ENCODE measurements at places on chromosomes 3 and 15.

DNA sequence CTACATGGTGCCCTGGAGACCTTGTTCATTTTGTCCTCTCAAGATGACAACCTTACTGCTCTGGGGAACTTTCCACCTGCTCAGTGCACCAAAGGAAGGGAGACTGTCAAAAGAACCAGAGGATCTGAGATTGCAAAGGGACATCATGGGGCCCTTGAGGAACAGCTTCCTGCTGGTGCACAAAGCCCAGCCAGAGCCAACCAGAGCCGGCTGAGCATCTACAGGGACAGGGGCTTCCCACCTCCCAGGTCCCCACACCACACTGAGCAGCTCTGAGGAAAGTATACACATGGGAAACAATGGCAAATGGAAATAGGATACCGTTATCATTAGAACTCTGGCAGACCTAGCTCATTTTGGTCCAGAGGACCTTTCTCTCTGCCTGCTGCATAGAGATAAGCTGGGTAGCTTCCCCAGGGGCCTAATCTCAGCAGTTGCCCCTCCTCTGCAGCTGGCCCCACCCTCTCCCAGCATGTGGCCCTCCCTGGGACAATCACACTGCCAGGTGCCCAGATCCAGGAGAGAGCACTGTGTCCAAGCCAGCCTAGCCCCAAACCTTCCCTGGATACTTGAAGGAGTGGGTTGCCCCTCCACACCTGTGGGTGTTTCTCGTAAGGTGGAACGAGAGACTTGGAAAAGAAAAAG lies 123.4 kb upstream of the PRR20G start:
- ATAC-seq: no peak

DNA sequence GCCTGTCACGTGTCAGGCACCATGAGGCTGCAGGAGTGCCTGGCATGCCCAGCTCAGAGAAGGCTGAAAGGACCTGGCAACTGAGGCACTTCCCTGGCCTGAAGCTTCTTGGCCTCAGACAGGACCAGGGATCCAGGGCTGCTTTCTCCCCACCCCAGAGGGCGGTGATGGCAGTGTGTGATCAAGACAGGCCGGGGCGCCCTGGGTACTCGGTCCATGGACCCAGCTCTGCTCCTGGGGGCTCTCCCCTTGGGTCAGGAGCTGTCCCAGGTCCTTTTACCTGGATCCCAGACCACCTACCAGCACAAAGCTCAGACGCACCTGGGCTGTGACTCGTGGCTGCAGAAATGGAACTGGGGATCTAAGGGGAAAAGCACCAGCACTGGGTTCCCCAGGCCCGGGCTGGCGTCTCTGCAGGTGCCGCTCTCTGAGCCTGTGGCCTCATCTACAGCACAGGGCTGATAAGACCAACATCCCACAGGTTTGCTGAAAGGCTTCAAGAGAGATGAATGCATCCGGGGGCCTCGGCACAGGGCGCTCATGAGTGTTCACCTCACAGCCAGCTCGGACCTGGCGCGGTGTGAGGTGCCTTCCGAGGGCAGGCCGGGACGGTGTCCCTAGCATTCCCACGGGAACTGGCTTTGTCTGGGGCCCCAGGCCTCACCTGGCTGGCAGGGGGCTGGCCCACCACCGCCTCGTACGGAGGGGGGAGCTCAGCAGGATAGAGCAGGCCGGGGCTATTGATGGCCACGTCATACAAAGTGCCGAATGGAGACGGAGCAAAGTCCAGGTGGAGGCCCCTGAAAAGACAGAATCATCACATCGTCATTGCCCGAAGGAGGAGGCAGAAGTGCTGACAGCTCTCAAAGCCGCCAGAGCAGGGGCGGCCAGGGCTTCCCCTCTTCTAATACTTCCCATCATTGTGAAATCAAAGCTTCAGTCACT lies 133.6 kb downstream of the NSMCE3 start:
- ATAC-seq: no peak

- ATAC-seq: no peak
These were observed 51.4 kb downstream of the FGD5 start for GRCh38 chr3:14869917-14870782.

GRCh38 chr3:53324105-53324504 lies 23.2 kb downstream of the DCP1A start:
- ATAC-seq: peak; percentile 37

GRCh38 chr3:140863580-140864009 lies 78.0 kb upstream of the SLC25A36 start:
- ATAC-seq: peak; percentile 59

GRCh38 chr3:130374908-130375307 lies 29.4 kb downstream of the COL6A5 start:
- no peak for ATAC-seq

- no peak for ATAC-seq
These were observed 99.8 kb upstream of the ROPN1 start for GRCh38 chr3:124091716-124092115.

DNA sequence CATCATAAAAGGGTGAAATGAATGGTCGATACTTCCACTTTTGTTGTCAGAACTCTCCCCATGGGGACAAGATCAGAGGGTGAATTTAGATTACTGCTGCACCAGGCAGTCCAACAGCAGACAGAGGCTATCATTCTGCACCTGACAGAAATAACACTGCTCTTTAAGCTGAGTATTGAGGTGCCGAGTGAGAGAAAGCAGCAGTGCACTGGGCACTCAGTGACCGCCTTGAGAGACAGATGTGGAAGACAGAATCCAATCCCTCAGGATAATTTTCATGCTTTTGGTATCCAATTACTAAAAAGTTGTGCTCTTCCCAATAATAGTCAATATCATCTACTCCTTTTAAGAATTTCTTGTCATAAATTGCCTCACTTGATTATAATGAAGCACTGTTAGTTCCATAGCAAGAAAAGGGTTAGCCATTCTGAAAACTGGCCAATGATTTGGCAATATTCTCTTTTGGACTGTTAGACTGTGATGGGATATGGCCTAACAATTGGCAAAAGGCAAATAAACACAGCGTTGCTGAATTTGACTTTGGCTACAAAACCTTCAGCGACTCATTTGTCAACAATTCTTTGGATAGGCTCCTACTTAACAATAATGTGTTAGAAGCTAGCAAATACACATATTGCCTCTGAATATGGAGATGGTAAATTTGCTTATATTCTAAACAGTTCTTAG lies 5.5 kb downstream of the FGF7 start:
- ATAC-seq: no peak

DNA sequence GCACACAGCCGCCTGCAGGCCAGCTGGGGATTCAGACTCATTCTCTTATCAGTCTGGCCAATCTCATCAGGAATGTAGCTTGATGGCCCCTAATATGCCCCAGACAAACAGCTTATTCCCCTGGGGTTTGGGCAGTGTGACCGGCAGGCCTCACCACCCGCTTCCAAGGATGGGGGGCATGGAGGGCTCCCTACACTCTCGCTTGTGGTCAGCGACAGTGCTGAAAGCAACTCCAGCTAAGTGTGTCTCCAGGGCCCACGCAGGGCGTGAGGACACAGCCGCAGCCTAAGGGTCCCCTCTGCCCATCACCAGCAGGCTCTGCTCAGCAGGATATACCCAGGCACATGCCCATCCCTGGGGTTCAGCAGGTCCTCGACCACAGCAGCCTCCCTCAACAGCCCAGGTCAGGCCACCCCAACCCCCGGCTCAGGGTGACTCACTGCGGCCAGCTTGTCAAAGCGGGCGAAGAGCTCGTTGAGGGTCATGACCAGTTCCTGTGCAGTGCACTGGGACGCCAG lies 116.7 kb downstream of the ADCY5 start:
- no peak for ATAC-seq

DNA sequence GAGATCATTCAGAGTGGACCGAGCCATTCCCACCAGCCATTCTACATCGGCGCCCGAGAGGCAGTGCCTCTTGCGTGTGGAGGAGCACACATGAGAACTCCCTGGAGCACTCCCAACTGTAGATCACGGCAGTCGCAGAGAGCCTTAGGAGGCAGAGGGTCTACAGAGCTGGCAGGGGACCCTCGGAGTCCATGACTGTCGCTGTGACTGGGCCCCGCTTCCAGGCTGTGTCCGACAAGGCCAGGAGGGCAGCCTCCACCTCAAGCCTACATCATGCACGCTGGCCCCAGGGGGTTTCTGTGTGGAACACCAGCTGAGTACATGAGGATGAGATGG lies 159.0 kb downstream of the CHSY1 start:
- ATAC-seq: no peak

DNA sequence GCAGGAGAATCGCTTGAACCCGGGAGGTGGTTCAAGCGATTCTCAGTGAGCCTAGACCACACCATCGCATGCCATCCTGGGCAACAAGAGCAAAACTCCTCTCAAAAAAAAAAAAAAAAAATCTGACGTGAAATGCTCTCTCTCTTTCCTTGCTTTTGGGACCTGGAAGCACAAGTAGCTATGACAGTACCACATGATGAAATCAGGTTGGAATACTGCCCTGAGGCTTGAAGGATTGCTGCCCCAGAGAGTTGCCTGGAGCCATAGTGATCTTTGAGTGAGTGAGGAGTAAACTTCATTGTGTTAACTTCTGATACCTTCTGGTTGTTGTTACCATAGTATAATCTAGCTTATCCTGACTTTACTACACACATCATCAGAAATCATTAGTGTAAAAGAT lies 23.3 kb downstream of the AKAP13 start:
- no peak for ATAC-seq

DNA sequence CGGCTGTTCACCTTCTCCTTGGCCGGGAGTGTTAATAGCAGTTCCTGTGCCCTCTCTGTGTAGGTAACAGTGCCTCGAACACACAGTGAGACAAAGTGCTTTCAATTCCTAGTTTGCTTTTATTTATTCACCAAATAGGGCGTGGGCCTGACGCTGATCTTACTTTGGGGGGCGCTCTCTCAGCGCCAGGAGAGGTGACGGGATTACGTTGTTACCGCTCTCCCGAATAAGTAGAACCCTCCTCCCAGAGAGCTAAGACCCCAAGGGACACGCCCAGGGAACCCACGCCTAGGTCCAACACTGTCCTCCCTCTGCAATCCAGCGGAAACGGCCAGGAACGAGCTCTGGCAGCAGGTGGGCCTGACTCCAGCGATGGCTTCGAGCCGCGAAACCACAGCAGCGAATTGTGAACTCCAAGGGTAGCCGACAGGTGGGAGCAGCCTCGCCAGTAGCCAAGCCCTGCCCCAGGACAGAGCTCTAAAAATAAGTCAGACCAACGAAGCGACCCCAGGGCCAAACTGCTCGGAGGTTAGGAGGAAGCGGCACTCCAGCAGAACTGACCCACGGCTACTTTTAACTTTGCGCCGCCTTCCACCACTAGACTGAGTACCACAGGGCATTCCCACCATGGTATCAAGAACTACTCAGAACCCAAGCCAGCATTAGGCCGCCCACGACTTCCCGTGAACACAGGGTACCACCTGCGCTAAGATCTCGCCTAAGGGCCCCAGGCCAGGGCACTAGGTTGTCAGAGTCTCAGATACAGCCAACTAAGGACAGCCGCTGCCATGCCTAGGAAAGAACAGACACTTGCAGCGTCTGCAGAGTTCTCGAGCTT lies 1.6 kb upstream of the SIN3A start:
- ATAC-seq: no peak

- no peak for ATAC-seq
These were observed 47.0 kb downstream of the OXNAD1 start for GRCh38 chr3:16311960-16312451.

DNA sequence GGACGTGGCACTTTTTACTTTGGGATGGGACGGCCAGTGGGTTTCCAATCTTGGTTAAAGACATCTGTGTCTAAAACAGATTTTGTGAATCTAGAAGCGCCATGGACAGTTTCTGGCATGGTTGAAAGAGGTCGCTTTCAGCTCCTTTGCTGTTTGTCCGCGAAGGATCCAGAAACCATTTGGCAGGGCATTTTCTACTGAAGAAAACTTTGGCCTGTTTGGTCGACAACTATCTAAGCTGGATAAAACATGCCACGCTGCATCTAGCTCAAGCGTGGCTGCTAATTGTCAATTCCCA lies 730 bp upstream of the RORA start:
- ATAC-seq: no peak

- ATAC-seq: no peak
These were observed 164.5 kb upstream of the TPM1 start for GRCh38 chr15:62878070-62878469.

GRCh38 chr3:71208211-71209095 lies 375.1 kb downstream of the FOXP1 start:
- no peak for ATAC-seq

DNA sequence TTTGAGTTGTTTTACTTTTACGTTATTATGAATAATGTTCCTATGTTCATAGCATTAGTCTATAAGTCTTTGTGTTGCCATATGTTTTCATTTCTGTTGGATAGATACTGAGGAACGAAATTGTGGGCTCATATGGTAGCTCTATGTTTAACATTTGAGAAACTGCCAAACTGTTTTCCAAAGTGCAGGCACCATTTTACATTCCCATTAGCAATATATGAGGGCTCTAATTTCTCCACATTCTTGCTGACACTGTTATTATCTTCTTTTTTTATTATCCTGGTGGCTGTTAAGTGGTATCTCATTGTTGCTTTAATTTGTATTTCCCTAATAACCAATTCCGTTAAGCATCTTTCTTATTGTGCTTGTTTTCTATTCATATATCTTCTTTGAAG lies 1.8 kb upstream of the PIK3R4 start:
- no peak for ATAC-seq

- ATAC-seq: no peak
These were observed 136.7 kb upstream of the TLE3 start for GRCh38 chr15:70234256-70234905.

GRCh38 chr15:60076045-60076444 lies 71.9 kb downstream of the FOXB1 start:
- no peak for ATAC-seq

GRCh38 chr3:36649125-36649524 lies 115.2 kb downstream of the DCLK3 start:
- ATAC-seq: peak; percentile 68

DNA sequence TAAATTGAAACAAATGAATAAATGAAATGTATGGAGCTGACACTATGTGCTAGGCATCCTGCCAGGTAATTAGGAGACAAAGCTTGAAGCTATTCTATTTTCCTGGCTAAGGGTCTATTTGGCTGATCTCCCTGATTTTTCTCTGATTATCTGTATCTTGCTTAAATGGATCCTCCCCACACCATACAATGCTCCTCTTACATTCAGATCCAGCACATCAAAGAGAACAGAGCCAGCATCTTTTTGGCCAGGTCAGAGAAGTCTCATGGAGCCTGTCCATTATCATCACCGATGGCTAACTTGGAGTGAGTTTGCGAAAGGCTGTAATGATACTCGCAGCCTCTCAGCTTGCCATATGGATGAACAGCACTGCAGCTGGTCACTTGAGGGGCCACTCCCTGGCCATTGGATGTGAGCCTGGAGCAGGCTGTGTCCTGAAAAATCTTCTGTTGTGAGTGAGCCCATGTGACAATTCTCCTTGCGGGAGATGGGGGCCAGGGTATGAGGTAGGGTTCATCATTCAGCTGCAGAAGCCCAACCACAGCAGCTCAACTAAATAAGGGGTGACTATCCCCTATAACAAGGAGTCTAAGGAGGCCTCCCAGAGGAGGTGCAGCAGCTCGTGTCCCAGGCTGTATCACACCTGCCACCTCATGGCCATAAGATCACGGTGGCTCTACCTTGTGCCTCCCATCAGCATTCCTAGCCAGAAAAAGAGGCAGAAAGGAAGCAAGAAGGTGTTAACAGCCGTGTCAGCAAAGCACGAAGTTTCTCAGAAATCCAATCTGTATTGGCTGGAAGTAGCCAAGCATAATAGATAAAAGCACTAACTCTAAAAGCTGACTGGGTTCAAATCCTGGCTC lies 69.3 kb upstream of the ST8SIA2 start:
- no peak for ATAC-seq

Measured in SK-N-SH treated with all-trans-retinoic acid at 6 μM for 48 hours (cell line).